HFF-Myc (cell line): ENCODE measurements at places on chromosomes 1 and 21.

GRCh38 chr1:209807509-209807908 lies 1.6 kb upstream of the IRF6 start:
- no peak for DNase-seq

DNA sequence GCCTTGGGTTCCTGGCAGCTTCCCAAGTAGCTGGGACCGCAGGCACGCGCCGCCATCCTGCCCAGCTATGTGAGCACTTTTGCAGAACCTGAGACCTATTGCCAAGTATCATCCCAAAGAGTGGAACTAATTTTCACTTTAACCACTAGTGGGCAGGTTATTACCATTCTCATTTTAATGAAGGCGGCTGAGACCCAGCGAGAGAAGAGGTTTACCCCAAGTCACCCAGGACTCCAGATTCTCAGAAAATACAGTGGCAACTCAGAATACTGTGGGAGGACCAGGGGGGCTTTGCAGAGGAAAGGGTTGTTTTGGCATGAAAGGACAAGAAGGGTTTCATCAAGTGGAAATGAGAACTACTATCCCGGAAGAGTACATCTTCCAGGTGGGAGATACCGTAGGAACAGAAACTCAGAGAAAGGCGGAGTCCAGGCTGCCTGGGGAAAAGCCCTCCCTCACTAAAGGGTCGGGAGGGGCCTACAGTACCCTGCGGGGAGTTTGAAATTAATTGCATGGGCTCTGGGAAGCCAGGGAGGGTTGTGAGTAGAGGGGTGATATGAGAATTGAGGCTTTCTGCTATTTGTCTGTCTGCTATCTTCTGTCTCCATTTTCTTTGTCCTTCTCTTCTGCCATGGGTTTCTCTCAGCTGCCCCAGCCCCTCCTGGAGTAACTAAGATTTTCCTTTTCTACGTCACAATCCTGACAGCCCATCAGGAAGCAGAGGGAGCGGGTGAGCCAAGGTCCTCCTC lies 7.2 kb upstream of the SEMA4A start:
- DNase-seq, result peak; percentile 85

- DNase-seq, result no peak
These were observed 136.6 kb downstream of the PROX1 start for GRCh38 chr1:214124281-214124805.

DNA sequence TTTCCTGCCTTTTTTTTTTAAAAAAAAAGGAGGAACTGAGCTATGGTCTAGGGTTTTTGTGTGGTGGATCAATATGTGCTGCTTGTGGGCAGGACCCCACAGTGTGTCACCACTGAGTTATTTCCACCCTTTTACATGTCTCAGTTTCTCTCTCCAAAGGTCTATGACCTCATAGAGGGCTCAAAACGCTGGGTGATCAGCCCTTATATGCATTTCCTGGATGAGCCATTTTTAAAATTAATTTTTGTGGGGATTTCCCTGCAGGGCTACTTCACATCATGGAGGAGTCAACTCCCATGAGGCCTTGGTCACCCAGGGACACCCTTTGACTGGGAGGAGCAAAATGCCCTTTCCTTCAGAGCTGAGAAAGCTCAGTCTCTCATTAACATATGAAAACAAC lies 20.7 kb upstream of the HAO2 start:
- DNase-seq, result no peak

DNA sequence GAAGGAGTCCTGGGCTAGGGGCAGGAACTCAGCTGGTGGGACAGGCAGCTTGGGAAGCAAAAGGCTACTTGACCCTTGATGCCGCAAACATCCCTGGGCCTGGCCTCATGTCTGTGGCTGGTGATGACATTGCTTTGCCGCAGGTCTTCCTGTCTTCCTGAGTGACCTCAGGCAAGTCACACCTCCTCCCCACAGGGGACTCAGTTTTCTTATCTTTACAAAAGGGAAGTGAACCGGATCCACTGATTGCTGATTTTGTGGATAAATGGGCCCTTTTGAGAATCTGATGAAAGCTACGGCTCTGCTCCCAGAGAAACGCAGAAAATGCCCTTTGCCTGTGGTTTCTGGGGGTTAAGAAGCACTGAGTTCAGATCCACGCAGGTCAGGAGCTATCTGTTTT lies 20.7 kb downstream of the PLOD1 start:
- no peak for DNase-seq

DNA sequence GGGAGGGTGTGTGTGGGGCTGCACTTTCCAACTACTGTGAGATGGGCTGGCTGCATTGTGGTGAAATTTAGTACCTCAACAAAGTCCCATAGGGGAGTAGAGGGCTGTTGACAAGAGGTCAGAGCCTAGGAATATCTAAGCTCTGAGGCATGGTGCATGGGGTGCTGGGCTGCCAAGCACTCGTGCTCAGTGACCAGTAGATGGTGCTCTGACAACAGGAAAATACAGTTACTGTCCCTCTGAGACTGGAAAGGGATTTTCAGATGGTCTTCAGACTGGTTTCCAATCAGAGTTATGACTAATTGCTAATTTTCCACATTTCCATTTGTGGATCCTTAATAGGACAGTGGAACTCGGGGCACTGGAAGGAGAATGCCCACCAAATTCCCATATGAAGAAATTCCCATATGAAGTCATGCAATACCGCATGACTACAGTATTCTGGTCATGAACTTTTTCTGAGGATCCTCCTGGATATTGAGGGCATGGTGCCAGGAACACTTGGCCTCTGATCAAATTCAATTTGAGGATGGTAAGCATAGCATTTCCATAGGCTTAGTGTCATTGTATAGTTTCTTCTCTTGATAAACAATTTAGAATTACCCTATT lies 4.1 kb upstream of the CACNA1E start:
- peak; percentile 41 for DNase-seq

GRCh38 chr1:15455522-15455921 lies 1.0 kb upstream of the CELA2A start:
- no peak for DNase-seq

DNA sequence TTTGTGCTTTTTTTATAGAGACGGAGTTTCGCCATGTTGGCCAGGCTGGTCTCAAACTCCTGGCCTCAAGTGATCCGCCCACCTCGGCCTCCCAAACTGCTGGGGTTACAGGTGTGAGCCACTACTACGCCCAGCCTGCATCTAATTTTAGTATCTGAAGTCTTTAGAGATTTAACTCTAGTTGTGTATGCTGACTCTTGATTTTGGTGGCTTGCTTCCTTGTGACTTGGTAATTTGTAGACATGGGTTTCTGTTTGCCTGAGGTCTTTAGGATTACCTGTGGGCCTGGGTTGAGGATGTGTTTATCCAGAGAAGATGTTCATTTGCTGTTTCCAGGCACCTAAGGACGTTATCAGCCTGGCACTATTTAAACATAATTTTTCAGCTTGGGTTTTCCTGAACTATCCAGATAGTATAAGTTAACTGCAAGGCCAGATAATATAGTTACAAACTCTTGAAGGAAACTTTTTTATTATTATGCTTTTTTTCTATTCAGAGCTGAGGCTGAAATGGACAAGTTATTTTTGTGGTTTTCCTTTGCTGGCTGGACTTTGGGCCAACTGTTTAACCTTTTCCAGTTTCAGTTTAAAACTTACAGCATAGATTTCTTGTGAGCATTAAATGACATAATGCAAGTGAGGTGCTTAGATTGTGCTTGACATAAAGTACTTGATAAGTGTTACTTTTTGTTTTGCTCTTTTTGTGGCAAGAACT lies 7.5 kb upstream of the VASH2 start:
- no peak for DNase-seq

DNA sequence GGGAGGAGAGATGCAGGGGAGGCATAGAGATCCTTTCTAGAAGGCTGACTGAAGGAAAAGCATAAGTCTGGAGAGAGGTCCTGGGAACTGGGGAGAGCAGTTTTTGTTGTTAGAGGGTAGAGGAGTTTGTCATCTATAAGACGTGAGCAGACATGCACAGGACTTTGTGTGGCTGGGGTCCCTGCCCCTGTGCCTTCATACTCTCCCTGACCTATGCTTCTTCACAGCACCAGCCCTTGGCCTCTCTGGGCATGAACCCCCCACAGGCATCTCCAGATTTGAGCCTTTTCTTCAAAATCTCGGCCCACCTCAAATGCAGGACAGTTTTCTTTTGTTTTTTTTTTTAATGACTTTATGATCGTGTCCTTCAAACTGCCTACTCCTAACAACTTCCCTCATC lies 79.9 kb downstream of the EVA1C start:
- DNase-seq, result no peak

GRCh38 chr1:211985556-211986264 lies 49.6 kb downstream of the INTS7 start:
- DNase-seq, result no peak

- no peak for DNase-seq
These were observed 14.9 kb downstream of the DESI2 start for GRCh38 chr1:244667797-244668196.

- no peak for DNase-seq
These were observed 35.7 kb upstream of the LIN9 start for GRCh38 chr1:226344441-226345259.

DNA sequence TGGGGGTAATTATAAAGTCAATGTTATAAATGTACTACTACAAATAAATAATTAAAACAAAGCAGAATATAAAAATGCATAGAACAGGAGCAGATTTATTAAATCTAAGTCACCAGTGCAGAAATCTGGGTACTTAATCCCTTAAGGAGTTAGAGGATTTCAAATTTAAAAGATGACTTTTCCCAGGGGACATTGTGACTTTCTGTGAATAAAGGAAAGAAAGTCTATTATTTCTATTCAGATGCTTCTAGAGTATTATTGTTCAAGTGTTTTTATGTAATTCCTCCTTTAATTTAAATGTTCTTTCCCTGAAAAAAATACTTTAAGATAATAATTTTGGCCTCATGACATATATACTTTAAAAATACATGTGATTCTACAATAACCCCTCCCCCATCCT lies 43.4 kb downstream of the SYDE2 start:
- DNase-seq, result no peak

DNA sequence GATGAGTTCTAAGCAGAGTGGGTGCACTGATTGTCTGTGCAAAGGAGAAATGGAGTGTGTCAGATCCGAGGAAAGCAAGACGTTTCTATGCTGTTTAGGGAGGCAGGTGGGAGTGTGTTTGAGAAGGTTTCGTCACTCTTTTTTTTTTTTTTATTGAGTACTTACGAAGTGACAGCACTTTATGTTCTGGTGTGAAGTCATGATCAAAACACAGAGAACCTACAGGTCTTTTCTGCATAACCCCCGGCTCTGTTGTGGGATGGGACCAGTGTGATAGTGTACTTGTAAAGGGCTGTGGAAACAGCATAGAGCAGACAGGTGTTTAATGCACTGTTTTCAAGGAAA lies 26.7 kb downstream of the MIA3 start:
- DNase-seq, result no peak

DNA sequence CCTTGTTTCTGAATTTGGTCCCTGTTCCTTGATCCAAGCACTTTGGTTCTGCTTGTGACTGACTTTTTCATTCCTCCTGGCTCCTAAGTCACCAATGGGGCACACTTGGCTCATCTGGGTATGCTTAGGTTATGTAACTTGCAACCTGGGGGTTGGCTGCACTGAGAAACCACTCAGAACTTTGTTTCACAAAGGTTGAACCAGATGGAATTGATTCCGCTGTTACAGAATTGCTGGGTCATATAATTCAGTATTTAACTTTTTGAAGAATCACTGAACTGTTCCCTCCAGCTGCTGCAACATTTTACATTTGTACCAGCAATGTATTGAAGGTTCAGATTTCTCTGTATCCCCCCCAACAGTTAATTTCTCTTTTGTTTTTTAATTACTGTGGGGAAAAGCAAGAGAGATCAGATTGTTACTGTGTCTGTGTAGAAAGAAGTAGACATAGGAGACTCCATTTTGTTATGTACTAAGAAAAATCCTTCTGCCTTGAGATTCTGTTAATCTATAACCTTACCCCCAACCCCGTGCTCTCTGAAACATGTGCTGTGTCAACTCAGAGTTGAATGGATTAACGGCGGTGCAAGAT lies 9.6 kb upstream of the NVL start:
- no peak for DNase-seq

- no peak for DNase-seq
These were observed 10.9 kb upstream of the UBR4 start for GRCh38 chr1:19220991-19221390.

DNA sequence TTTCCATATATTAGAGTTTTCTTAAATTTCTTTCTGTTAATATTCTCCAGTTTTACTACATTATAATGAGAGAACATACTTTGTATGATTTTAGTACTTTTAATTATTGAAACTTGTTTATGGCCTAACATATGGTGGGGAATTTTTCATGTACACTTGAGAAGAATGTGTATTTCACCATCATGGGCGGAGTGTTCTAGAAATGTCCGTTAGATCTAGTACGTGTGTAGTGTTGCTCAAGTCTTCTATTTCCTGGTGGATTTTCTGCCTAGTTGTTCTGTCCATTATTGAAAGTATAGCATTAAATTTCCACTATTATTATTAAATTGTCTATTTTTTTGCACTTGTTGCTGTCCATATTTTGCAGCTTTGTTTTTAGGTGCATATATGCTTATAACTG lies 64.0 kb upstream of the RGS21 start:
- no peak for DNase-seq

- DNase-seq, result no peak
These were observed 10.5 kb downstream of the KCNJ15 start for GRCh38 chr21:38267136-38267755.

DNA sequence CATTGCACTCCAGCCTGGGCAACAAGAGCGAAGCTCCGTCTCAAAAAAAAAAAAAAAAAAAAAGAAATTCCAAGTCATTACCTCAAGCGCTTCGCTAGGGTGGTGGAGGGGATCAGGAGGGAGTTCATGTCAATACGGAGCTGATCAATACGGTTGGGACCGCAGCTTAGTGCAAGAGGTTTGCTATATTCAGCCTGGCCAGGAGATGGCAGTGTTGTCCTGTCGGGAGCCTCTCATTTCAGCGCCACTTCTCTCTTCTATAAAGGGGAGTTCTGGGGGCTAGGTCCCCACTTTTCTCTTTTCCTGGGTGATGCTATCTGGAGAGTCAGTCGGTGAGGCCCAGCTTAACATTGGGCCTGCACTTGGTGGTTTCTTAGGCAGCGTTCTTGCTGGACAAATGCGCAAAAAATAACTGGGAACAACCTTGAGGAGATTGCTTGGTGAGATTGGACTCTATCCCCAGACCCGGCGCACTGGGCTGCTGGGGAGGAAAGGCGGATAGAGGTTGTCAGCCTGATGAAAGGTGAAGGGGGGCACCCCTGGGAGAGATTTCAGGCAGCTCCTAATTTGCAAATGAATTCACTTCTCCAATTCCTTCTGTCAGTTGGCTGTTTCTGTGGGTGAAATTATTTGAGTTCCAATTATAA lies 40.4 kb downstream of the KIAA0040 start:
- no peak for DNase-seq
